Kidney (tissue), 22 donors: ENCODE measurements at places on chromosomes 7 and 10.

DNA sequence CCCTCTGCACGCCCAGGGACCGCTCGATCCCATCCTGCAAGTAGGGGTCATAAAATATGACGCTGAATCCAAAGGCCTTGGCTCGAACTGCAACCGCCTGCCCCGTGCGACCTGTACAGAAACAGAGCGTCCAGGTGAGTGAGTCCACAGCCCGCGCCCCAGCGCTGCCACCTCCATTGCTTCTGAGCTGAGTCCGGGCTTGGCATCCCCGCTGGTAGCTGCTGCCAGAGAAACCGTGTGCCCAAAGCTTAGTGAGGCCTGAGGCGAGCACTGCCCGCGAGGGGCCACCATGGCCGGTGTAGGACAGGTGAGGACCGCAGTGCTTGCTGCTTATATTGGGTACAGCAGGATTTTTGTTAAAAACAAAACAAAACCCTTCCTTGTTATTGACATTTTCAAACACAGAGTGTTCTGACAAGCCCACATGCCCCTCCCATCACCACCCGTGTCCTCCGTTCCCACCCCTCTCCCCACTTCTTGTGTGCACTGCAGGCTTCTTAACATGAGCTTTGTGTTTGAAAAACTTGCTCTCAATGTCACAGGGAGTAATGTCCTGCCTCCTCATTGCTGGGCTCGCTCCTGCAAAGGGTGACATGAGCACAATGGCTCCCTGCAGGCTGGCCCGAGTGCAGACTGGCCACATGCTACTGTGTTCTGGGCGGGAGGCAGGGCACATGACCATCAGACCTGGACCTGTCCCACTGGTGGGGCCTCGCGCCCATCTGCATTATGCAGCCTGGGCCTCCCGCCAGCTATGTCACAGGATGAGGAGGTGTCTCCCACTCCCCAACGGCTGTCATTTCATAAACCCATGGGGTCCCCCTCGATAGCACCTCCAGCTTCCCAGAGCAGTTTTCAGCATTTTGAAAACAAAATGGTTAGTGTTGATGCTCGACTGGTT, 52.9 kb downstream of the ZRANB1 start:
- no peak for DNase-seq

DNA sequence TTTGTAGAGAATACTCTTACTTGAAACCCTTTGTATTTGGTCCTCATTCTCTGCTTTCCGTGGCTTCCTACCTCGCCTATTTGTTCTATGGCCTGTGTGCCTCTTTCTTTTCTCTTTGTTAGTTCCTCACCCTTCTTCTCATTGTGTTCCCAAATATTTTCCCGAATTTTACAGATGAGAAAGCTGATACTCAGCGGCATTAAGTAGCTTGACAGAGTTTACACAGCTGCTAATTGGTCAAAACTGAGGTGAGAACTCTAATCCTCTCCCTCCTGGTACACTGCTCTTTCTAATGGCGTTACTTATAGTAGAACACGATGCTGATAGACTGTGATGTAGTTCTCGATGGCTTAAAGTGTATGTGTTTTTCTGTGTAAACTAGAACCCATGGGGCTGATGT, 80.7 kb upstream of the HDAC9 start:
- no peak for DNase-seq

GRCh38 chr7:80184693-80185092, 50.1 kb downstream of the GNAI1 start:
- no peak for DNase-seq

DNA sequence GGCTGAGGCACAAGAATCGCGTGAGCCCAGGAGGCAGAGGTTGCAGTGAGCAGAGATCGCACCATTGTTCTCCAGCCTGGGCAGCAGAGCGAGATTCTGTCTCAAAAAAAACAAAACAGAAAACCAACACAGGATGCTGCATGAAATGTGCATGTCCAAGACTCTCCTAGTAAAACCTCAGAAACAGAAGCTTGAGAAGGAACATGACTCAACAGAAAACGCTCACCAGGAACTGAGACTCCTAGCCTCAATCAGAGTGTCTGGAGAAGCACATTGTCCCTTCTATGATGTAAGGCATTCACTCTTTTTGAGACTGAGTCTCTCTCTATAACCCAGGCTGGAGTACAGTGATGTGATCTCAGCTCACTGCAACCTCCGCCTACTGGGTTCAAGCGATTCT, 168.3 kb downstream of the MYOF start:
- no peak for DNase-seq

GRCh38 chr7:156172638-156173037, 360.4 kb upstream of the SHH start:
- no peak for DNase-seq

DNA sequence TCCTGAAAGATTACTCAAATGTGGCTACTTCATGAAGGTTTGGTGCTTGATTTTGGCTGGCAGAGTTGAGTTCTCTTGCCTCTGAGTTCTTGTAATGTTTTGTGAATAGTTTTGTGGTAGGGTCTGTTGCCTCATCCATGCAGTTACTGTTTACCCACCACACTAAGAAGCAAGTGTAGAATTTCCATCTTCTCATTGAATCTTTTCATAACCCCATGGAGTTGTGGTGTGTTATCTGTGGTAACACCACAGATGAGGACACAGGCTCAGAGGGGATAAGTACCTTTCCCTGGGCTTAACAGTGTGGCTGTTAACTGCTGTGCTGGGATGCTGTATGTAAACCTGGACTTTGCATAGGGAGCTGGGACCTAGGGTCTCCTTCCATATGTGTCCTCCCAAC, 186.3 kb downstream of the CAMK1D start:
- DNase-seq = no peak

- DNase-seq = no peak
These were observed 25.2 kb downstream of the PHTF2 start for GRCh38 chr7:77823787-77824186.

DNA sequence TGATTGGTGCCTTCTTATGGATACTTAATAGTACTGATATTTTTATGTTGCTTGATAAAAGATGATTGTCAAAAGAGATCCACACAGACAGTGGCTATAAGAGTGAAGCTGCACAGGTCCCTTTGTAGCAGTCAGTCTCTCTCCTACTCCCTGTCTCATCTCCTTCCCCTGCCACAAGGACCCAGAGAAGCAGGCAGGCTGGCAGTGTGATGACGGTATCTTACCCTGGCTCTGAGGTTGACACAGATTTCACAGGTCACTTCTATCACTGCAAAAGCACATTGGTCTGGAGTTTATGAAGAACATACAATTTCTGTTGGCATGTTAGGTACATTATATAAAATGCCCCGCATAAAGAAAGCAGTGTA, 64.4 kb upstream of the AHR start:
- no peak for DNase-seq

- peak; percentile 52 for DNase-seq
These were observed 126.0 kb upstream of the RET start for GRCh38 chr10:42950606-42951485.

DNA sequence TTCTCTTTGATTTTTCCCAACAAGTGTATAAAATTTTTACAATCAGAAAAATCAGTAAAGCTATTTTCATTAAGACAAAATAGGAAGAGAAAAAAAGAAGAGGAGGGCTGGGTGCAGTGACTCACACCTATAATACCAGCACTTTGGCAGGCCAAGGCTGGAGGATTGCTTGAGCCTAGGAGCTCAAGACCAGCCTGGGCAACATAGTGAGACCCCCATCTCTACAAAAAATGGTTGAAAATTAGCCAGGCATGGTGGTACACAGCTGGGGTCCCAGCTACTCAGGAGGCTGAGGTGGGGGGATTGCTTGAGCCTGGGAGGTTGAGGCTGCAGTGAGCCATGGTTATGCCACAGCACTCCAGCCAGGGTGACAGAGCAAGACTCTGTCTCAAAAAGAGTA, 172.3 kb downstream of the AKR1D1 start:
- DNase-seq = no peak

DNA sequence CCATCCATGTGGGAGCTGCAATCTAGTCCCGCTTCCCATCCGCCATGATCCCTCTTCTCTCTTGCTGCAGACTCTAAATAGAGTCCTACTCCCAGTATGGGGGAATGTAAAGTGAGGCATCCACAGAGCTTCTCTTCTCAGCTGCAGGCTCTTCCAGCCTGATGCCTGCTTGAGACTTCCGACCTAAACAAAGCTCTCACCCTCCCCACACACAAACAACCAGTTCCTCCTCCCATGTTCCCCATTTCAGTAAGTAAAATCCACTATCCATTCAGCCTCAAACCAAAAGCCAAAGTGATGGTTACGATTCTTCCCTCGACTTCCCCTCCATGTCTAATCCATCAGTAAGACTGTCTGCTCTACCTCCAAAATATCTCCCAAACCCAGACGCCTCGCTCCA, 108.2 kb upstream of the NFE2L3 start:
- DNase-seq = no peak

GRCh38 chr7:95491634-95492314, 6.0 kb downstream of the ASB4 start:
- peak; percentile 81 for DNase-seq

- no peak for DNase-seq
These were observed 227.0 kb downstream of the RPS24 start for GRCh38 chr10:78260680-78261079.

DNA sequence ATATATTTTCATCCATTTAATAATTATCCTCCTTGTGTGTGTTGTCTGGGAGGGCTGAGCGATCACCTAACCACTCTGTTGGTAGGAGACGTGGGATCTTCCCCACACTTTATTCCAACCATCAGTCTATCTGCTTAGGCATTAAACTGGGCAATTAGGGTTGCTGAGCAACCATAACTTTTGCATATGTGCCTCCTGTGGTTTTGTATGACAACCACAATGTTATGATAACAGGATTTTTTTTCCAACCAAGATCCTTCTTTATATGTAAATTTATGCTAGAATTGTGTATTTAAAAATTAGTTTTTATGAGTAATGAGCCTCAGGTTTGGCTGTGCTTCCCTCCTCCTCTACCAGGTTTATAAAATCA, 495.0 kb upstream of the MGMT start:
- DNase-seq = no peak

DNA sequence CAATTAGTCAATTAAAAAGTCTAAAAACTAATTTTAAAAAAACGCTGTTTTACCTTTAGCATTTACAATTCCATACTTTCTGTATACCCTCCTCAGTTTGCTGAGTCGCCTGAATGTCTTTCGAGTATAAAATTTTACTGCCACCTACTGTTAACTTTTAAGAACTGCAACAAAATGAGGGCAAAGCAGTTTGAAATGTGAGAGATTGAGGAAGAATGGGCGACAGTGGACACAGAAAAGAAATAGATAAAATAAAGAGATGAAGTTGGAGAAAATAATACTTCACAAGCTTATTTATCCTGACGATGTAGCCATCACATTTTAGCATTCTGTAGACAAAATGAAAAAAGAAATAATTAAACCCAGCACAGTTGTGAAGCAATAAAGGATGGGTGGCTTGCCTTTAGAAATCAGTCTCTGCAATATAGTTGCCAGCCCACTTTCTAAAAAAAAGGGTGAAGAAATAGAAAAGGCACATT, 110.8 kb upstream of the PTN start:
- DNase-seq = peak; percentile 72

DNA sequence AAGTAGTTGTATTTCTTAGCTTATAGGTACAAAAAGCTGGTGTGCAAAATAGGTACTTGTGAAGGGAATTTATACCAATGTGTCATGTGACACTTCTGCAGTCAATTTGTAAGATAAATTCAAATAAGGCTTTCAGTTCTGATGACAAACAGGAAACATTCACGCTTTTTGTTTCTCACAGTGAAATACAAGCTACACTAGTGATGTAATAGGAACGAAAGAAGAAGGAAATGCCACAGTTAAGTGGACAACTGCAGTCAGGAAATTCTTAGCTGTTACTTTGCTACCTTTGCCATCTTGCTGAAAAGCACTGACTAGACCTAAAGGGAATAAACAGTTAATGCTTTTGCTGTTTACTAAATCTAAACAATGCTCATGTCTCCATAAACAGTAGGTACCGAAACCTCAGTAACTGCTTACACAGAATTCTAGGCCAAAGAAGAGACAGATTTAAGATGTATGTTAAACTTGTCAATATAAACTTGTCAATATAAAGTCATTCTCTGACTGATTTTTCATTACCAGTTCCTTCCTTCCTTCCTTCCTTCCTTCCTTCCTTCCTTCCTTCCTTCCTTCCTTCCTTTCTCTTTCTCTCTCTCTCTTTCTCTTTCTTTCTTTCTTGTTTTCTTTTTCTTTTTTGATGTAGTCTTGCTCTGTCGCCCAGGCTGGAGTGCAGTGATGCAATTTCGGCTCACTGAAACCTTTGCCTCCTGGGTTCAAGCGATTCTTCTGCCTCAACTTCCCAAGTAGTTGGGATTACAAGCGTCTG, 10.1 kb downstream of the OTUD1 start:
- no peak for DNase-seq

GRCh38 chr7:1843921-1844335, 173.9 kb downstream of the ELFN1 start:
- DNase-seq = no peak

DNA sequence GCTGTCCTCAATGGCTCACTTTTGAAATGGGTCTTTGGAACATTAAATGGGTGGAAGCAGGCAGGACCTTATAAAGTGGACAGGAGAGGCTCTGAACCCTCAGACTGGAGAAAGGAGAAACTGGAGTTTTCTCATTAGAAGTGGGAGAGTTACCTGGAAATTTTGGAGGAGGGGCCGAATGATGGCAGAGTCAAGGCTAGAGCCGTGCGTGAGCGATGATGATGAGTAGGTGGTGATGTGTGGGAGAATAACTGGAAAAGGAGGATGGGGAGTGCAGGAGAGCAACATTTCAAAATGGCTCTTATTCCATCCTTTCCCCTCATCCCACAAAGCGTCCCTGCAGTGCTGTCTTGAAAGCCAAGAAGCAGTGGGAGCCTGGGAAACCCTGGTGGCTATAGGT, 274.0 kb downstream of the LRMDA start:
- DNase-seq = no peak

- DNase-seq = no peak
These were observed 139.9 kb downstream of the SH3PXD2A start for GRCh38 chr10:103715430-103715829.

DNA sequence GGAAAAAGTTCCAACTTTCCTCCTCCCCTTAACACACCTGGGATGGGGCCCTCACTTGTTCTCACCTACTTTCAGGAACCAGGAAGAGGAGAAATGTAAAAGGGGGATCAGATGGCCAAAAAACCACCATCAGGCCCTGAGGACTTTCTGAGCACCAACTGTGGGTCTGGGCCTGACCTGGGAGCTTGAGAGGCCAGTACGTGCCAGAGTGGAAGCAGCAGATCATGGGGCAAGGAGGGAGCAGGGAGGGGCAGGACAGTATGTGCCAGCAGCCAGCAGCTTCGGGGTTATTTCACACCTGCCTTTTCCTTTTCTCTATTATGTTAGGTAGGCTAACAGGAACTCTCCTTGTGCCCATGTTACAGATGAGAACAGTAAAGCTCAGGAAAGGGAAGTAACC, 118.8 kb upstream of the UNC5B start:
- no peak for DNase-seq

DNA sequence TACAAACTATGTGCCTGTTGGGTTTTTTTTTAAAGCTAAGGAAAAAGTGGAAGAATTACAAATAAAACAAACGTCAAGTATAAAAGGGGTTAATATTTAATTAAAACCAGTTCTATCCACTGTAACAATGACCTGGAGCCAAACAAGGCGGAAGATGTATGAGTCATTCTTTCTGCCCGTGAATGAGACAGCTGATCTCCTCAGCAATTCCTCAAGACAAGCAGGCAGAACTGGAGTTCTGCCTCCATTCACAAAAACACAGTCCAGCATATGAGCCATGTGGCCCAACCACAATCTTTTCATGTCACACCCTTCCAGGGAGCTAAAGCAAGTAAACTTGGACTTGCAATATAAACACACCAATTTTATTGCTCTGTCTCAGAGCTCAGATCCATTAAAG, 8.4 kb downstream of the ETV1 start:
- peak; percentile 54 for DNase-seq
